Activated T-helper 9 cell treated with anti-CD3 and anti-CD28 coated beads, Interleukin-2, amount 50 U/mL, for 16 hours (primary cell): ENCODE measurements at places on chromosomes 13 and 19.

DNA sequence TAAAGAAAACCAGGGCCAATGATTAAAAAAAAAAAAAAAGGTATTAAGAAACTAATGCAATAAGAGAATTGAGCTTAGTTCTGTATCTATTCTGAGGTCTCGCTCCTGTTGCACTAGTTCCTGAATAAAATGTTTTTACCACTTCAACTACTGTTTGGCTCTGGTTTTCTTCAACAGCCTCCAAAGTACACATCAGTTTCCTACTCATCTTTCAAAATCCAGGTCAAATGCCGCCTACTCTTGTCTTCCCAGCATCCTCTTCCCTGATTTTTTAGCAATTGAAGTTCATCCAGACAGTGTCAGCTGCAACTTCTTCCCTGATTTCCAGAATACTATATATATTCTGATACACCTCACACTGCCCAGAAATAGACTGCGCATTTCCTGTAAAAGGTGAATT lies 1.4 kb upstream of the RCBTB1 start:
- DNase-seq: no peak

DNA sequence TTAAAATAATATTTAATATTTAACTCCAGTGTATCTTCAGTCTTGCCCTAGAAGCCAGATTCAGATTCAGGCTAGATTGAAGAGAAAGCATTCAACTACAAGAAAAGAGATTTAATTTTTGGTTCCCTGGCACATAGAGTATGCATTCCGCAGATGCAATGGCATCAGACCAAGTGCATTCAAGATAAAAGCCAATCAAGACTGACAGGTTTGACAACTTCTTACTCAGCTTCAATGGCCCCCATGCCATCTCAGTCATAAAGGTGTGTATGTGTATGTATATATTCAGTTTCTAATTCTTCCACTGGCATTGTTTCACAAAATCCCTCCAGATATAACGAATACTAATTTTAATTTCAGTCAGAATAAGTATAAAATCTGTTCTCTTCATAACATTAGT lies 650.8 kb upstream of the GPC6 start:
- DNase-seq: no peak

DNA sequence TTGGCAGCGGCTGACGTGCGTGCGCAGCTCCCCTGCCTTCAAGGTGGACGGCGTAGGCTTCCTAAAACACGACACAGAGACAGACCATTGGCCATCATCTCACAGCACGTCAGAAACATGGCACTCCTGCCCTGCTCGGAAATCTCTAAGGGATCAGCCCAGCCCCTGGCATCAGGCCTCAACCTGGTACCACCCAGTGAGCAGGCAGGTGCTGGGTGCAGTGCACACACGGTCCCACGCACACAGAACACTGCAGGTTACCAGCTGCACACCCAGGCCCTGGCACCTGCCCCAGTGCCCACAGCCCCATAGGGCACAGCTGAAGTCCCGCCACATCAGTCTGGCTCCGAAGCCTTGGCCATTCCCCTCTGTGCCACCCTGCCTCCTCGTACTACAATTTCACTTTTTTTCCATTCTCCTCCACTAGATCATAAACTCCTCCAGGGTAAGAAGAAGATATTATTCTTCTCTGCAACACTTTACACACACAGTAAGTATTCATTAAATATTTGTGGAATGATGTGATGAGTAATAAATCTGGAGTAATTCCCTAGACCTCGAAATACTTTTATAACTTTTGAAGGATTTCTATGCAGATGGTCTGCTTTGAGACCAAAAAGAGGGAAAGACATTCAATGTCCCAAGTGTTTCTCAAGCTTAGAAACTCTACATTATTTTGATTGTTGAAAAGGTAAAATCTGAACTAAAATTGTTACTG lies 156.4 kb downstream of the COL4A1 start:
- no peak for DNase-seq

DNA sequence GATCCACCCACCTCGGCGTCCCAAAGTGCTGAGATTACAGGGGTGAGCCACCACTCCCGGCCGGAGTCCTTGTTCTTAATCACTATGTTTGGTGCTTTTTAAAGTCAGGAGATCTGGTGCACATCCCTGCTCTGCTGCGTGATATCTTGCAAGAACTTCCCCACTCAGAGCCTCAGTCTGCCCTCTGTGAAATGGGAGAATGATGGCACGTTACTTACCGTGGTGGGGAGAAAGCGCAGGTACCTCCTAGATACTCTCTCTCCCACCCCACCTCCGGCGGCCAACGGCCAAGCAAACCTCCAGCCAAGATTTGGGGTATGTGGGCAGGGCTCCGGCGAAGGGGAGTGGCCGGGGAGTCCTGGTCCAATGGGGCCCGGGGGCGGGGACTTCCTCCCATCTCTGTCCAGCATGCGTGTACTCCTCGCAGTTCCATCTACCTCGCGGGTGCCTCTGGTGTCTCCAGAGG lies at the start of gene RYR1:
Gene RYR1 (plus strand): TSS at position 424 of the 466 bp plus-strand sequence. CDS start 139 bp downstream, outside the sequence.
- peak; percentile 31 for DNase-seq

DNA sequence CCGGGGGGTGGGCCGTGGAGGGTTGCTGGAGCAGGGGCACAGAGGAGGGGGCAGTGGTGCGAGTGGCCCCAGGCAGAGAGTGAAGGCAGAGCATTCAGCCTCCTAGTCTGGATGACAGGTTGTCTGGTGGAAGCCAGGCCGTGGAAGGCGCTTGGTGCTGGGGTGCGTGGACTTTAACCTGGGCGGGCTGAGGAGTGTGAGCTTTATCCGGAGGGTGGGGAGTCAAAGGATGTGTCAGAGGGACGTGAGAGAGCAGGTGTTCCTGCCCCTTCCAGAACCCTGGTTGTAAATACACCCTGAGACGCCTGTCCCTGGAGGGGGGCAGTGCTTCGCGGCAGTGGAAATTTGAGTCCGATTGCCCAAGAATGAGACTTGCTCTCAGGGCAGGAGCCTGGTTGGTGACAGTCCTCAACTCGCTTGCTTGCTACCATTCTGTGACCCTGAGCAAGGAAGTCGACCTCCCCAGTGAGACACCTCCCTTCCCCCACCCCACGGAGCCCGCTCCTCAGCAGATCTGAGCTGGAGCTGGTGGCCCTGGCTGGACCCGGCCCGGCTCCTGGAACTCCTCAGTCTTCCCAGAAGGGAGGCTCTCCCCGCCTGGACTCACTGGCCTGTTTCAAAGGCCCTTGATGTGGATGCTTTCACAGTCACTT lies 2.3 kb downstream of the SPPL2B start:
- no peak for DNase-seq

GRCh38 chr13:109227344-109227940 lies 558.9 kb downstream of the IRS2 start:
- DNase-seq: no peak

GRCh38 chr13:50531917-50532899 lies 311.3 kb downstream of the DLEU7 start:
- no peak for DNase-seq

DNA sequence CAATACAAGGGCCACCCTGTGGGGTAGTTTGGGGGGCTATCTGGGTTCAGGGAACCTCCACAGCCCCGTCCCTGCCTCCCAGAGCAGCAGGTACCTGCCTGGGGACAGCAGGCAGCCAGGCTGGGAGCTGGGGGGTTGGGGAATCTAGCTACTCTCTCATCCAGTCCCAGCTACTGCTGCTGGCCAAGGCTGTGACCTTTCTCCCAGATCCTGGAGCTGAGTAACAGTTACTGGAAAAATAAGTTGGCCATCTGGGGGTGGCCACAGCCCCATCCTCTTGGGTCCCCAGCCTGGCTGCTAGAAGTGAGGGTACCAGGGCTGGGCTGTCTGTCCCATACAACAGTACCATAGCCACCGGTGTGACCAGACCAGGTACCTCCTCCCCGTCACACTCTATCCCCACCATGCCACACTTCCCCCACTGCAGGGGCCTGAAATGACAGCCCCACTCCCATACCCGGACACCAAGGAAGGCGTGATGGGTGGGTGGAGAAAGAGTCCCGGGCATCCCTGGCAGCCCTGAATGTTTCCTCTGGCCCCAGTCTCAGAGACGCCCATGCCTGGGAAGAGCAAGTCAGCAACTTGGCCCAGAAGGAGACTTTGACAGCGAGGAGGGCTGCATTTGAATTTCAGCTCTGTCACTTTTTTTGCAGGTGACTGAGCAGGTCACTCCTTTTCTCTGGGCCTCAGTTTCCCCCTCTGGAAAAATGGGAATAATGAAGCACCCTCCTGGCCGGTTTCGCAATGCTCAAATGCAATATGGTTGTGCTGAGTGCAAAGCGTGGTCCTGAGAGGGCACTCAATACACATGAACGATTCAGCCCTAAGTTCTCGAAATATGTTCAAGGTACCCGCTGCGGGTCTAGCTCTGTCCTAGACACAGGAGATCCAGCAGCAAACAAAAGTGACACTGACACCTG lies 30.7 kb upstream of the NFIC start:
- no peak for DNase-seq

GRCh38 chr13:79060216-79060615 lies 345.8 kb downstream of the RBM26 start:
- DNase-seq: no peak

DNA sequence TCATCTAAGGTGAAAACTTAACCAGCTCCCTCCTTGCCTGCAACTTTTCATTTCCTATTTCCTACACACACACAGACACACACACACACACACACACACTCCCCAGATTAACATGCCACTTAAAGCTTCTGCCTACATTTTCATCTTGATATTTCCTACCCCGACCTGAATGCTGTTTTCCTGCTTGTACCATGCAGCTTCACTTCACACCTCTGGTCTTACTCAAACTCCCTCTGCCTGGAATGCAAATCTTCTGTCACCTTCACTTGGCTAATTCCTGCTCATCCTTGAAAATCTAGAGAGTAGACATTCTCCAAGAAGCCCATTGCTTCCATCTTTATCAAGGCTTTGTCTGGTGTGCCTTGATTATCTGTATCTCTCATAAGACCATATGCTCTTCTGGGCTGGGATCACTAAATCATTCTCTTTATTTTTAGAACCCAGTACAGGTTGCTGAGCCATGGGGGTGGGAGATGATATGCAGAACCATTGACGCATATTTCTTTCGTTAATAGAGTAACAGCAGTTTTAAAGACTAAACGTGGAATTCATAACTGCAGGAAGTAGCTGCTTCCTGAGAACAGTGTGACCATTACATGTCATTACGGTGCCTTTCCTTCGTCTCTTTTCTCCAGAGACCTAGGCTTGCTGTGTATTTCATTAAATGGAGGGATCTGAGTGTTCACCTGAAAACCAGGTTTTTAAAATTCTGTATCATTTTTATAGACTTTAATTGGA lies 37.7 kb downstream of the CNMD start:
- DNase-seq: no peak

DNA sequence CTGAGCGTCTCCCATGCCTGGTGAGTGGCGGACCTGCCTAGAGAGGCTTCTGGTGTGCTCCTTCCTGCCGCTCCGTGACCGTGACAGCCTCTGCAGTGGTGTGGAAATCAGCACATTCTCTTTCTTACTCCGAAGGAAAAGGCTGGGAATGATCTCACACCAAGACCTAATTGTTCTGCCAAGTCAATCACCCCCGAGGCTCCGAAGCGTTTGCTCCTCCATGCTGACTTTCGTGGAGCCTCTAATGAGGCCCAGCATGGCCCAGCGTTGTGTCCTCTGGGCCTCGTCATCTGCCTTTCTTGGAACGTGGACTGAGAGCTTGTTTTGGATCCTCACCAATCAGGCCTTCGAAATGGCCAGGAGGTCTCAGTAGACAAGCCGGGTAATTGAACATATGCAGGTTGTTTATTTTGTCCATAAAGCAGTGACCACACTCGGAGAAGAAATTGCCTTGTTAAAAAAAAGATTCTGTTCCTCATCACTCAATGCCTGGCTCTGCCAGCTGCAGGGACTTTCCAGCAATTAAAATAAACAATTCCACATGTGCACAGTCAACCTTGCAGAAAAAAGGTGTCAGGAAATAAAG lies 107.1 kb downstream of the UBL3 start:
- no peak for DNase-seq

- no peak for DNase-seq
Observed at GRCh38 chr13:111974341-111974640, 92.7 kb upstream of the SOX1 start.

DNA sequence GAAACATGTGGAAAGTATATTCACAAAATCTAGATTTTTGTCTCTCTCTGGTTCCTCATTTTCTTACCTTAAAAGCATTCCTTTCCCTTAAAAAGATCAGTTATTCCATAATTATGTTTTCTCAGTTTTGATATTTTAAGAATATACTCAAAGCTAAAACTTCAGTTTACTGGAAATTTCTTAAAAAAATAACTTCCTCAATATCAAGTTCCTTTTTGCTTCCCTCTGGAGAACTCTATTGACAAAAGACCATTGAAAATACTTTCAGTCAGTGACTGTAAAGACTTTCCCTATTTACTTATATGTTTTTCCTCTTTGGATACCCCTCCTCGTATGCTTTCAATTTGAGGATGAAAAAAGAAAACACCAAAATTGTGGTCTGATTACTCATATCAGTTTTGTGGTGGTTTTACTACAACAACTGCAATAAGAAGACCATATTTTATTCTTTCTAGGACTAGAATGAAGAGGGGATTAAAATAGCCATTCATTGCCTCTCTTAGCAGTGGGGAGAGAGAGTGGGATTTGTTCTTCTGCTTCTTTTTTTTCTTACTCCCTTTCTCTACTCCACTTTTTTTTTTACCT lies 113.2 kb downstream of the ESD start:
- no peak for DNase-seq

- DNase-seq: no peak
Observed at GRCh38 chr13:98893371-98893770, 84.5 kb downstream of the DOCK9 start.
